ENCODE measurements at places on chromosomes 11 and 22.

DNA sequence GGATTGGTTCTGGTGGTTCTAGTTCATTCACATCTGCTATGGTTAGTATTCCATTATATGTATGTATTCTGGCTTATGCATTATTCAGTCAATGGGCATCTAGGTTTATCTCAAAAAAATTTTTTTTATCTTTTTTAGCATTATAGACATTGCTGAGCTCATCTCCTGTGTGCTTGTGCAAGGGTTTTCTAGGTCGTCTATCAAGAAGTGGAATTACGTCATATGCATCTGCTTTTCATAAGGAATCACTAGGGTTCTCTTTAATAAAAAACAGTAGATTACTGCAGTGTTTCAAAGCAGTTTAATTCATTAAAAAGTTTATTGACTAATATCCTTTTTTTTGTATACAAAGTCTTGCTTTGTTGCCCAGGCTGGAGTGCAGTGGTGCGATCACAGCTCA lies 21.3 kb downstream of the TBC1D22A start:
- H3K27me3 ChIP-seq = no peaks in the 10 kb centered on the region
- no peak for DNase-seq
- no peak overlapping the region for H3K4me3 ChIP-seq
- no peaks in the 10 kb centered on the region for H3K36me3 ChIP-seq
- no peaks in the 10 kb centered on the region for H3K4me1 ChIP-seq

- peaks cover 6% of the 10 kb centered on the region for H3K36me3 ChIP-seq
- H3K4me1 ChIP-seq = peaks cover 31% of the 10 kb centered on the region
- H3K27me3 ChIP-seq = no peaks in the 10 kb centered on the region
- no peak for DNase-seq
- H3K4me3 ChIP-seq = no peak overlapping the region
- H3K27ac ChIP-seq = no peak overlapping the region
Observed at GRCh38 chr11:44611088-44611487, 45.6 kb downstream of the CD82 start.

- H3K27me3 ChIP-seq = no peaks in the 10 kb centered on the region
- DNase-seq = no peak
- no peak overlapping the region for H3K27ac ChIP-seq
- no peaks in the 10 kb centered on the region for H3K36me3 ChIP-seq
- H3K4me3 ChIP-seq = no peak overlapping the region
Observed at GRCh38 chr11:46116007-46116711, 5.1 kb downstream of the PHF21A start.

DNA sequence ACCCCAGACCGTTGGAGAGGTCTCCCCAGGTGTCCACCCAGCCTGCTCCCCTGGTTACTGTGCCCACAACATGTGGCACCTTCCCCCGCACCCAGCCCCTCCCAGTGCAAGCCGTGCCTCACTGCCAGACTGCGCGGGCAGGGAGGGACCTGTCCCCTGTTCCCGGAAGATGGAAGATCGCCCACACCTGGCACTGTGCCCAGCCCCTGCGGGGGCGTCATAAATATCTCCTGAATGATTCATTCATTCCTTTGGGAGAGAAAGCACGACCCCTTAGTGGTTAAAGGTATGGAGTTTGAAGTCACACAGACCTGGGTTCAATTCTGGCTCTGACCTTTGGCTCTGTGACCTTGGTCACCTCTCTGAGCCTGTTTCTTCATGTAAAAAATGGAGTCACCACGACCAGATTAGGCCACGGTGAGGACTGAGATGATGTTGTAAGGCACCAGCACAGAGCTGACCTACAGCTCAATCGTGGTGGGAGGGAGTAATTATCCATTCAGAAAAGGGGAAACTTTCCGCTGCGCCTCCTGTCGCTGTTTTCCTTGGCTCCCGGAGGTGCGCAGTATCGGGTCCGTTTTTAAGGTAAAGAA lies 497 bp upstream of the SYT12 start:
- no peaks in the 10 kb centered on the region for H3K27me3 ChIP-seq
- H3K4me3 ChIP-seq = peak overlapping the region; percentile 56
- peaks cover 27% of the 10 kb centered on the region for H3K4me1 ChIP-seq
- DNase-seq = no peak
- H3K27ac ChIP-seq = peak overlapping the region; percentile 81

DNA sequence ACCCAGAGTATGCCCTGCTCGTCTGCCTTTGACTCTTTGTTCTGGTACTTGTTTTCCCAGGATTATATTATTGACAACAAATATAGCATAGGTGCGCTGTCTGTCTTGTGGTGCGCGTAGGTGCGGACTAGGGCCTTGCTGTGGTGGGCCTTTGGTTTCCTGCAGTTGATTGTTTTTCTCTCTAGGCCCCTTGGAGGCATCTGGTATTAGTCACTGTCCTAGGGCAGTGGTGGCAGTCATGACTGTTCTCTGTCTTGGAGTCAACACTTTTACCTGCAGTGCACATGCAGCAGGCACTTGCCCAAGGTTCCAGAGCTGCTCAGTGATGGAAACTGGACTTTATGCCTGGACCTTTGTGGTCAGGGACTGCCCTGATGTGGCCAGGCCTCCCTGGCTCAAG lies 18.6 kb downstream of the PPP6R2 start:
- no peak for DNase-seq
- H3K27ac ChIP-seq = peak overlapping the region; percentile 12
- no peaks in the 10 kb centered on the region for H3K36me3 ChIP-seq
- no peaks in the 10 kb centered on the region for H3K27me3 ChIP-seq
- no peak overlapping the region for H3K4me3 ChIP-seq

DNA sequence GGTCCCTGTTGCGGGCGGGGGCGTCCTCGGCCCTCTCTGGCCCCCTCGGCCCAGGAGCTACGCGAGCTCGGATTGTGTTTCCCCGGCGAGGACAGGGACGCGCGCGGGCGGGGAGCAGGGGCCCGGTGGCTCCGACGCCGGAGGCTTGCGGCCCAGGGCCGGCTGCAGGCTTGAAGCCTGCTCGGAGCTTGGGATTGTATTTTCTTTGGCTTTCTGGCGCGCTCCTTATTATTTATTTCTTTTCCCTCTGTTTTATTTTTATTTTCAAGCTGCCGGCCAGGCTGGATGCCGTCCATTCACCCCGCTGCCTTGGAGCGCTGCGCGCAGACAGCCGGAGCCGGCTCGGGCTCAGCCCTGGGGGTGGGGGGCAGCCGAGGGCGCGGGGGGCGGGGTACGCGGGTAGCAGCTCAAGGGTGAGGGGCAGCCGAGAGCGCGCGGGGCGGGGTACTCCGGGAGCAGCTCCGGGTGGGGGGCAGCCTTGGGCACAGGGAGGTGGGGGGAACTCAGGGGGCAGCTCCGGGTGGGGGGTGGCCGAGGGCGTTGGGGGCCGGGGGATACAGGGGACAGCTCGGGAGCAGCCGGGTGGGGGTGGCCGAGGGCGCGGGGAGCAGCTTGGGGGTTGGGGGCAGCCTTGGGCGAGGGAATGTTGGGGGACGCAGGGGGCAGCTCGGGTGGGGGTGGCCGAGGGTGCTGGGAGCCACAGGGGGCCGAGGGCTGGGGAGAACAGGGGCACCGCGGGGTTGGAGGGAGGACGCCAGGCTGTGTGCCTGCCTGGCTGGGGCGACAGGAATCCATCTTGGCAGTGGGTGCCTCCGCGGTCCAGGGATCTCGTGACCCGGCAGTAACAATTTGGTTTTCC lies 42.7 kb downstream of the KCNJ1 start:
- H3K36me3 ChIP-seq = no peaks in the 10 kb centered on the region
- no peak overlapping the region for H3K4me3 ChIP-seq
- no peak overlapping the region for H3K27ac ChIP-seq
- H3K4me1 ChIP-seq = no peaks in the 10 kb centered on the region
- H3K27me3 ChIP-seq = no peaks in the 10 kb centered on the region

GRCh38 chr11:68446046-68446725 lies 14.4 kb upstream of the PPP6R3 start:
- H3K4me1 ChIP-seq = no peaks in the 10 kb centered on the region
- no peak for DNase-seq

DNA sequence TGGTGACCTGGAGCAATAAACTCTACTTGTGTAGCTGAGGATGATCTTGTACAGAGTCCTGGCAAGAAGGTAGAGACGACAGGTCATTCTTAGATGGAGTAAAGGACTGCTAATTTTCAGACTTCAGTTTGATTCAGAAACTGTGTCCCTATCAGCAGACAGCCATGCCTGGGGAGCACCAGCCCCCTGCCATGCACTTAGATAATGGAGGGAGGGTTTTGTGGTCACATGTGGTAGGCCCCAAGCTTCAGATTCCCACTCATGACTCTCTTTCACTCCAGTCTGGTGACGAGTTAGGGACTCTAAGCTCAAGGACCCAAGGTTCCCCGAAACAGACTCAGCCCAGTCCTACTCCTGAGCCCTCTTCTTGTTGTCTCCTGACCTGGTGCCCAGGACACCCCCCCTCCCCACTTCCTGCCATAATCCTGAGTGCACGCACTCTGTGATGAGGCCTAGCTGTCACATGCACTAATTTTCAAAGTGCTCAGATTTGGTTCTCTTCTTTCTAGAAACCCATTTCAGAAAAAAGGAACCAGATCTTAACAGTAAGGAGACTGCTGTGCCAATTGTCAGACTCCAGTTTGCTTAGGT lies 10.2 kb upstream of the AMPD3 start:
- H3K4me1 ChIP-seq = no peaks in the 10 kb centered on the region
- H3K4me3 ChIP-seq = no peak overlapping the region
- H3K27me3 ChIP-seq = no peaks in the 10 kb centered on the region
- no peak overlapping the region for H3K27ac ChIP-seq
- no peak for DNase-seq
- no peaks in the 10 kb centered on the region for H3K36me3 ChIP-seq

DNA sequence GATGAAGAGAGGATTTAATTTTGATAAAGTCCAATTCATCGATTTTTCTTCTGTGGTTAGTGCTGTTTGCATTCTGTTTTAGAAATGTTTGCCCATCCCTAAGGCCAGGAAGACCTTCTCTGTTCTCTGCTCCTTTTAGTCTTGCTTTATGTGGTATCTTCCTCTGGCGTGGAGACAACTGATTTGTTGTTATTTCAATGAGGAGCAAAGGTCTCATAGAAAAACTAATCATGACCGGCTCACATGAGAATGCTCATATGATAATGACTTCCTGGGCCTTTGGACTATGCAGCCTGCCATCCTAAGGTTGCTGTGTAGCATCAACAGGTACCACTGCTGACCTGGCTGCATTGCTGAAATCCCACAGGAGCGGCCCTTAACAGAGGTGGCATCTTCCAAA lies 19.8 kb downstream of the SCGB1A1 start:
- H3K27ac ChIP-seq = no peak overlapping the region
- H3K4me1 ChIP-seq = peaks cover 13% of the 10 kb centered on the region
- no peak overlapping the region for H3K4me3 ChIP-seq
- no peak for DNase-seq

GRCh38 chr11:91086028-91086427 lies 863.2 kb upstream of the CHORDC1 start:
- no peaks in the 10 kb centered on the region for H3K27me3 ChIP-seq
- no peak overlapping the region for H3K27ac ChIP-seq
- H3K4me1 ChIP-seq = no peaks in the 10 kb centered on the region
- H3K4me3 ChIP-seq = no peak overlapping the region

DNA sequence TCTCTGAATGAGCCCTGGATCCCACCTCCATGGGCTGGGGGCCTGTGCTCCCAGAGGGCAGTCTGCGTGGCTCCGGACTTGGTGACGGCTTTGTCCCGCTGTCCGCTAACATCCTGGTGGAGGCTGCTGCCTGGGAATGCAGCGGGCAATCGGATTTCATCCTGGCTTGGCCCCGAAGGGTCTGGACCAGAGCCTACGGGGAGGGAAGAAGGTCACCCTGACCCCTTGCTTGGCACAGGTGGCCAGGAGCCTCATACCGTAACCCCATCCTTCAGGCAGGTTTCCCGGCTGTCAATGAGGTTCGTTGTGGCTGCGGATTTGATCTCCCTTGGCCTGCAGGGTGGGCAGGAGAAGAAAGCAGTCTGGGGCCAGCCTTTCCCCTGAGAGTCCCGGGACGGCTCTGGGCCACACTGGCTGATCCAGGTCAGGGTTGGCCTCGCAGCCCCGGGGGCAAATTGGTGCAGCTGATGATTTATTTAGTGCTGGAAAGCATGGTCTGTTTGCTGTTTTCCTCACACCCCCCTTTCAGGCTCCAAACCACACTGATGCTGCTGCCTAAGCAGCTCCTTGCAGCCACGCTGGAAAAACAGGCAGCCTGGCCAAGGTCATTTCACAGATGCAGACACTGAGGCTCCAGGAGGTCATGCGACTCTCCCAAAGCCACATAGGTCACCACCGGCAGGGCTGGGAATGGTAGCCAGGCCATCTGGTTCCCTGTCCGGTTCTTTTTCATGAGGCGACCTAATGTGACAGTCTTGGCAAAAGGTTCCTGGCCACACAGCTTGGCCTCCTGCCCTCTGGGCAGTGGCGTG lies 15.0 kb downstream of the PRDM11 start:
- no peak overlapping the region for H3K4me3 ChIP-seq
- peaks cover 14% of the 10 kb centered on the region for H3K4me1 ChIP-seq
- no peak overlapping the region for H3K27ac ChIP-seq

GRCh38 chr11:82560836-82561235 lies 172.8 kb downstream of the FAM181B start:
- H3K36me3 ChIP-seq = no peaks in the 10 kb centered on the region
- no peaks in the 10 kb centered on the region for H3K27me3 ChIP-seq
- DNase-seq = no peak
- H3K27ac ChIP-seq = no peak overlapping the region

DNA sequence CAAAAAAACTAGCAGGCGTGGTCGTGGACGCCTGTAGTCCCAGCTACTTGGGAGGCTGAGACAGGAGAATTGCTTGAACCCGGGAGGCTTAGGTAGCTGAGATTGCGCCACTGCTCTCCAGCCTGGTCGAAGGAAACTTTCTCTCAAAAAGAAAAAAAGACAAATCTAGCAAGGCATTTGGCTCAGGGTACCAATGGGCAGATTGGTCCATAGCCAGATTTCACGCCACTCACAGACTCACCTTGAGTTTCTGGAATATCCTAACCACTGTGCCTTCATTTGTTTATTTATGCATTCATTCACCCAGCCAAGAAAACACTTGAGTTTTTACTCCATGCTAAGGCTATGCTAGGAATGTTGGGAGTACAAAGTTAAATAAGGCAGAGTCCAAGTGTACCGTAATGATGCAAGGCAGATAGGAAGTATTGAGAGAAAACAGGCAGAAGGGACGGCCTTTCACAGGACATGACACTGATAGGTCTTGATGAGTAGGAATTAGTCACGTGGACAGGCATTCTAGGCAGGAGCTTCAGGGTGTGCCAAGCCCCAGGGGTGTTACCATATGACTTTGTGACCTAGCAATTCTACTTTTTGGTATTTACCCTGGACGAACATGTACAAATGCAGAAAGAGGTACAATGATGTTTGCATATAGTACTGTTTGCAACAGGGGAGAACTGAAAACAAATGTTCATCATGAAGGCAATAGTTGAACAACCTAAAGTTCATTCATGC lies 3.0 kb upstream of the PACSIN3 start:
- peak overlapping the region; percentile 79 for H3K27ac ChIP-seq
- no peak overlapping the region for H3K4me3 ChIP-seq
- peak; percentile 38 for DNase-seq
- H3K4me1 ChIP-seq = peaks cover 6% of the 10 kb centered on the region
